ENCODE measurements at places on chromosomes 16 and 17. TPM values are rescaled to one million over a fixed set of nuclear protein-coding genes. Genes with fewer than 3 reads are reported as not detected.
A peak's percentile ranks its signal among the peaks of the same experiment; 100 is the strongest.

The ZNF213 gene
- 5.6 TPM for polyA plus RNA-seq

The IRX6 gene
- polyA plus RNA-seq, result 0.62 TPM

The SPNS2 gene
- 75.1 TPM for polyA plus RNA-seq

The CORO6 gene
- 2.1 TPM for polyA plus RNA-seq

The EZH1 gene
- 20.8 TPM for polyA plus RNA-seq

The KIF2B gene
- polyA plus RNA-seq, result not detected

The CLEC19A gene
- not detected for polyA plus RNA-seq

The SLC13A2 gene
- polyA plus RNA-seq, result 69.0 TPM

The ITGB3 gene
- polyA plus RNA-seq, result 7.1 TPM

The EPX gene
- polyA plus RNA-seq, result not detected

The RNF222 gene
- polyA plus RNA-seq, result not detected

The HSPB9 gene
- polyA plus RNA-seq, result 0.99 TPM

The BAIAP3 gene
- polyA plus RNA-seq, result 8.2 TPM

DNA sequence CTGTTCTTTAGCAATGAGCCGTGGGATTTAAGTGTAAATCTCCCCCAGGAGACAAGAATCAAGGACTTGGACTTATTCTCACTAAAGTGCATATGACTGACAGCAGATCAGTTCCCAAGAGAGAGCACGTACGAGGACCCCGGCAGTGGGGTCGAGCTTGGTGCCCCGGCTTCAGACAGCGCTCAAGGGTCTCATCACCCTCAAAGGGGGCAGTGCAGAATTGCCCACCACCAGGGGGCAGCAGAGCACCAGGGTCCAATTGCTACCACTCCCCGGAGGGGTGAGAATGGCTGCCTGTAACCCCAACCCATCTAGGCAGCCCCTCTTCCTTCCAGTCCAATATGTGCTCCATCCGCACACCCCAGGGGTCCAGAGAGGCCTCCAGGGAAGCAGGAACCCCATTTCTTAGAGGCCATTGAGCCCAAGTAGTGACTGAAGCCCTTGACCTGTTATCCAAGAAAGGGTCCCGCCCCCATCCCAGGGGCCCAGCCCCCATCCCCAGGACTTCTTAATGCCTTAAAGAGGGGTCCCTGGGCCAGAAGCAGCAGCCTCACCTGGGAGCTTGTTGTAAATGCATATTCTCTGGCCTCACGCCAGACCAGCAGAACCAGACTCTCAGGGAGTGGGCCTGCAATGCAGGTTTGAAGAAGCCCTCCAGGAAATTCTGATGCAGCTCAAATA, 86.1 kb downstream of the ZDHHC7 start:
- no peak for DNase-seq

- no peak for DNase-seq
These were observed 205.4 kb upstream of the KCNJ16 start for GRCh38 chr17:69869667-69870066.

- DNase-seq, result no peak
These were observed 14.1 kb downstream of the CCL4 start for GRCh38 chr17:36117505-36118382.

DNA sequence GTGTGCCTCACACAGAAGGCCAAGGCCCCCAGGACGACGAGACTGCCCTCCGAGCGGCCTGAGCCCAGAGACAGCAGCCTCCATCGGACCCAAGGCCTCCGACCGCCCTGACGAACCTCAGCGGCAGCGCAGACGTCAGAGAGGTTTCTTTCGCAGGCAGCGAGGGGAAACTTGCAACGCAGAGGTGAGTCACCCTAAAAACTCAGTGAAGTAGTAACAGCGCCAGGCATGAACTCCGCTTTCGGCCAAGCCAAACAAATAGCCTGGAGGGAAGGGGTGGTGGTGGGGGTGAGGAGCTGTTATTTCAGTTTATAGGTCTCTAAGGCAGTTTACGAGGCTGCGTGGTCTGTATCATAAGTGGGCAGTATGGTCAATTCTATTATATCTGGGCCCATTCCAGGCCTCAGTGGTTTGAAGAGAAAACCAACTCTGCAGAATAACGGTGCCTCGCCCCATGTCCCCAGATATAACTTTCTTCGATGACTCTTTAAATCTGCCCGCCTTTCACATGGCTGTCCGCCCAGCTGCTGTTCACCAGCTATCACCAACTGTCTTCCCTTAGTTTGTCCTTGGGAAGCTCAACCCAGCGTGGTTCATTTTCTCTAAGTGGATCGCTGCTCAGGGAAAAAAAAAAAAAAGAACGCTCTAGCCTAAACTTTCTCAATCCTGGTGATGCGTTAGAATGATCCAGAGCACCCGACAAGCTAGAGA, 43.5 kb upstream of the FOXF1 start:
- no peak for DNase-seq

- DNase-seq, result no peak
These were observed 18.9 kb downstream of the CDR2 start for GRCh38 chr16:22355487-22355908.

DNA sequence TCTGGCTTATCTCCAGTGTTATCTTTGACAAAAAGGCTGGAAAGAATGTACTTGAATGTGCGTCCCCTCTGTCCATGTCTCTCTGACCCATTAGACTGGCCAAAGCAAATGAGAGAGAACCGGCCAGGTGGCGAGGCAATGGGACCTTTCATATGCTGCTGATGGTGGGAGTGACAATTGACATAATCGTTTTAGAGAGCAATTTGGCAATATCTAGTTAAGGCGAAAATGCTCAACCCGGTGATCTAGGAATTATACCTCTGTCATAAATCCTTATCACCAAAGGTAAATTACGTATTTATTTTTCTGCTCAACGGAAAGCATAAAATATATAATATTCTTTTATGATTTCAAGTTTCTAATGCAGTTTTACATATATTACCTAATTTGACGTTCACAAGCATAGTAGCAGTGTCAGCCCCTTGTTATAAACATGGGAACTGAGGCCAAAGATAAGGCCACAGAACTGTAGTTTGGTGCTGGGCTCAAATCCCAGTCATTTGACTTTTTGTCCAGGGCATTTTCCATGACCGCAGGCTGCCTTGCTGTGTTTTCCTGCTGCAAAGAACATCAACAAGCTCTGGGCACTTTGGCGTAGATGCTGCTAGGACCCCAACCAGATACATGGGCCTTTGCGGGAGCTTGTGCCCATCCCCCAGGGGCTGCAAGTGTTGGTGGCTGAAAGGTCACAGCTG, 14.7 kb upstream of the SDK2 start:
- DNase-seq, result no peak

DNA sequence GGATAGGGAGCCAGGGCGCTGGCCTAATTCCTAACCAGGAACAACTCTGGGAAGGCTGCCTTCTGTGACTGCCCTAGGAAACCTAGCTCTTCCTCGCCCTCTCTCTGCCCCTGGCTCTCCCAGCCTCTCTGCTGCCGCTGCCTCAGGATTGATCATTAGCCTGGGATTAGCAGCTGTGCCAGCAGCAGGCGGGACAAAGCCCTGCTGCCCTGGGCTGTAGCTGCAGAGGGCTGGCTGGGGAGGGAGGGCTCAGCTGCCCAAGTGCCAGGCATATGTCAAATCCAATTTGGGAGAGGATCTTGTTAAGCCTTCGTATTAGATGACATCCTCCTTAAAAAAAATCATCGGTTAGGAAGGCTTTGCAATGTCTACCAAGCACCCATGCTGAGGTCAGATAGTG, 144.8 kb upstream of the CCL2 start:
- DNase-seq, result no peak

GRCh38 chr17:64984851-64985521, 65.7 kb upstream of the LRRC37A3 start:
- peak; percentile 62 for DNase-seq

DNA sequence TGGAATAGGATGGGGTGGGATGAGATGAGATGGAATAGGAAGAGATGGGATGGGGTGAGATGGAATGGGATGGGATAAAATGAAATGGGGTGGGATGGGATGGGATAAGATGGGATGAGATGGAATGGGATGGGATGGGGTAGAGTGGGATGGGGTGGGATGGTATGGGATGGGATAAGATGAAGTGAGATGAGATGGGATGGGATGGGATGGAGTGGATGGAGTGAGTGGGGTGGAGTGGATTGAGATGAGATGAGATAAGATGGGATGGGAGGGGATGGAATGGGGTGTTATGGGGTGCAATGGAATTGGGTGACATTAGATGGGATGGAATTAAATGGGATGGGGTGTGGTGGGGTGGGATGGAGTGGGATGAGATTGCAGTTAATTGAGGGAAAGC, 279.2 kb upstream of the CDH5 start:
- DNase-seq, result no peak

GRCh38 chr16:68492151-68492542, 43.8 kb upstream of the SMPD3 start:
- DNase-seq, result no peak

DNA sequence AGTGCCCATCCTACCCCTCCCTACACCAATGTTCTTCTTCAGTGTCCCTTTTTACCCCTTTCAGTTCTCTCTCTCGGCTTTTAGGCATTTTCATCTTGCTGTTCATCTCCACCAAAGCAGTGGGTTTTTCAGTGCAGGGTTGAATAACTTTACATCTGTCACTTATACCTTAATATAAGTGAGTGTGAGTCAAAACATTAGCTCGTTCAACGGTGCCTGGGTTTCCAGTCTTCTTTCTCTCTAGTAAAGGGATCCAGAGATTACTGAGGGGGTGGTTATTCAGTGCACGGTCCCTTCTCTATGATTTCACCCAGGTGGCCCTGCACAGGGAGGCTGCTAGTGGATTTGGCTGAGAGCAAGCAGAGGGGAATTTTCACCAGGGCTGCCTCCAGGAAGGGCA, 210.6 kb upstream of the CDH5 start:
- no peak for DNase-seq

GRCh38 chr16:58345574-58346354, 46.5 kb upstream of the GINS3 start:
- DNase-seq, result no peak

DNA sequence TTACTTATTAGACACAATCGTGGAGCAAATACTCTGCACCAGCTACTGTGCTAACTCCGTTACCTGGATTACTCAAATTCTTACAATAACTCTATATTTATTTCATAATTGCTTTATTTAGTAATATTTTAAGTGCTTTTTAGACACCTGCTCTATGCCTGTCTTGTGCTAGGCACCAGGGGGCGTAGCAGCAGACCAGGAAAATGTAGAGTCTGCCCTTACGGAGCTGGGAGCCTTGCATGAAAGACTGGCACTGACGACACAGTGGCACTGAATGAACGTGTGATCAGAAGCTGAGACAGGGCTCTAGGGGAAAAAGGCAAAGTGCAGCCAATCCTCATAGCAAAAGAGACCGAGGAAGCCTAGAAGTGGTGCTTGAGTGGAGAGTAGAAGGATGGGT, 486.5 kb downstream of the CDH13 start:
- no peak for DNase-seq

DNA sequence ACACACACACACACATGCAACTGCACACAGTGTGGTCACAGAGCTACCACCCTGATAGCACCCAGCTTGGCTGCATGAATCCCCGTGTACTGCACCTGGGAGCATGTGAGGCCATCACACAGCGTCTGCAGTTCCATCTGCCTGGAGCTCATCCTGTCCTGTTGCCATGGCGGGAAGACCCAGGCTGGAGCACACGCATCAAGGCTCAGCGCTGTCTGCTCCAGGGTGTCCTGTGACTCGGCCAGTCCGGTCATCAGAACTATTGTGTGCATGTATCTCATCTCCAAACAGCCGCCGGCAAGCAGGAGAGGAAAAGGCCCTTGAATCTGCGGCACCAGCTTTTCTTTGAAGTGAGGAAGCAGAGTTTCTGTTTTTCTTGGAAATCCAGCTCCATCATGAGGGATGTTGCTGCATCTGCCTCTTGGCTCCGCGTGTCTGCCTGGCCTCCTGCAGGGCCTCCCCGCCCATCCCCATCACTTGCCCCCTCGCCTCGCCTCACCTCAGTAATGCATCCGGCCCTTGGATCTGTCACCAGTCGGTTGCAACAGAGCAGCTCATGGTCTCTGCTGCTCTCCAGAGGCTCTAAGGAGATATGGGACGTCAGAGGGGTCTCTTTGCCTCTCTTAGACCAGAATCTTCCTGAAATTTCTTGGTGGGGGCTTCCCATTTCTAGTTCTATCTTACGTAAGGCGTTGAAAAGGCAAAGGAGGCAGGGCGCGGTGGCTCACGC, 23.7 kb downstream of the CACNG4 start:
- no peak for DNase-seq

- DNase-seq, result peak; percentile 68
These were observed 6.4 kb upstream of the SOCS3 start for GRCh38 chr17:78366109-78366848.

- no peak for DNase-seq
These were observed 367.8 kb upstream of the SOX9 start for GRCh38 chr17:71753070-71753469.

DNA sequence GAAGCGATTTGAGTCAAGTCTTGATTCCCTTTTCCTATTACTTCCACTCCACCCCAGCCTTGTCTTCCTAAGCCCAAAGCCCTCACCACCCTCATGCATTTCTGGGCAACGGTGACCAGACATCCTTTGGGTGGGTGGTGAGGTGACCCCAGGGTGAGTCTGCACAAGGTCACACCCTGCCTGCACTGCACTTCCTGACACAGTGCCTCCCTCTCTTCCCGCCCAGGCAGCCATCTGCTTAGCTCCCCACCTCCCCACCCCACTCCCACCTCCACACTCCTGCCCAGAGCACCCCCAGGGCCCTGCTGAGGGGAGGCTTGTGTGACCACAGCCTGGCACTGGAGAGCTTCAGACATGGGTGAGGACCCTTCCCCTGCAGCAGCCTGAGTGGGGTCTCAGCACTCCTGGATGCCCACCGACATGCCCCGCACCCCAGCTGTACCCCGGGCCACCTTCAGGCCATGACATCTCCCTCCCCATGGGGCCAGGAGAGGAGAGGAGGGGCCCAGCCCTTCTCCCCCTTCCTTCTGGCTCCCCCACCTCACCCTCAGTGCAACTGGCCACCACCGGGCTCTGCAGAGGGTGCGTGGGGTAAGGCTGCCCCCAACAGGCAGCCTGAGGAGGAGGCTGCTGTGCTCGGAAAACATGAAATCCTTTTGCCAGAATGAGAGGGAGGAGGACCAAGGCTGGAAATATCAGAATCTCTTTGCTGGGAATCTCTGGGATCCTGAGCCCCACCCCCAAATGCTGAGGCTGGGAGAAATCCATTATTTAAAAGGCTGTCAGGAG, 68.6 kb downstream of the CCT6B start:
- no peak for DNase-seq

- no peak for DNase-seq
These were observed 129.1 kb upstream of the HS3ST2 start for GRCh38 chr16:22684574-22685458.

Measured in kidney (tissue), 22 donors.